NCI-H2171 (cell line): ENCODE measurements at places on chromosomes 1 and 21.

DNA sequence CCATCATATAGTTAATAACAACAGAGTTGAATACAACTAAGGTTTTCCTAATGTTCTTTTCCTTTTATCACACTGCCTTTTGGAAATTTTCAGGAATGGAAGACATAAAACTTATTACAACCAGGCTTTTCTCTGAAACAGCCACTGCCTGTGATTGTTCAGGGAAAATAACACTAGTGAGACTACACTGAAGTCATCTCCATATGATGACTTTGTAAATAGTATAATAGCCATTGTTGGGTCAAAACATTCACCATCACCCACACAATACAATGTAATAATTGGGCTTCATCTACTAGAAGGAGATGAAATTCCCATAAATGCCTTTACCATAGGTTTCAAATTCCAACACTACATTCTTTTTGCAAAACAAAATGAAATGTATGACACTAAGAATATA lies 5.0 kb downstream of the TESK2 start:
- no peak for DNase-seq

DNA sequence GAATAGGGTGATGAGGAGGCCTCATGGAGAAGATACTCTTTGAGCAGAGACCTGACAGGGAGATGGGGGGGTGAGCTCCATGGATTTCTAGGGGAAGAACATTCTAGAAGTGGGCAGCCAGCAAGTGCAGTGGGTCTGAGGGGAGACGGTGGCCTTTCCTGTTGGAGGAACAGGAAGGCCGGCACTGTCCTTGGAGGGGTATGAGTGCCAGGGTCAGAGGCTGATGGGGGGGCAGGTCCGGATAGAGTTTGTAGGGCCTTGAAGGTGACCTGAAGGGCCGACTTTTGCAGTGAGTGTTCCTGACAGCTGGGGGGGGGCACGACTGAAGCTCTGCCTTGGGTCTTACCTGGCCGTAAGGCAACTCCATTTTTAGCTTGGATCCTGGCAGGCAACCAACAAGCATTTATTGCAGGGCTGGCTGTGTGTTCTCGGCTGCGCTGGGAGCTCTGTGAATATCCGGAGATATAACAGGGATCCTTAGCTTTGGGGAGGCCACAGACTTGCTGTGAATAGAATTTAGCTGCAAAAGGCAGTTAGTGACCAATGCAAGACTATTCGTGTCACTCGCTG lies 130.6 kb downstream of the MRPS6 start:
- DNase-seq = no peak

GRCh38 chr1:215704089-215704860 lies 137.2 kb downstream of the KCTD3 start:
- no peak for DNase-seq

- DNase-seq = no peak
Observed at GRCh38 chr1:97377432-97378034, 543.3 kb downstream of the DPYD start.

DNA sequence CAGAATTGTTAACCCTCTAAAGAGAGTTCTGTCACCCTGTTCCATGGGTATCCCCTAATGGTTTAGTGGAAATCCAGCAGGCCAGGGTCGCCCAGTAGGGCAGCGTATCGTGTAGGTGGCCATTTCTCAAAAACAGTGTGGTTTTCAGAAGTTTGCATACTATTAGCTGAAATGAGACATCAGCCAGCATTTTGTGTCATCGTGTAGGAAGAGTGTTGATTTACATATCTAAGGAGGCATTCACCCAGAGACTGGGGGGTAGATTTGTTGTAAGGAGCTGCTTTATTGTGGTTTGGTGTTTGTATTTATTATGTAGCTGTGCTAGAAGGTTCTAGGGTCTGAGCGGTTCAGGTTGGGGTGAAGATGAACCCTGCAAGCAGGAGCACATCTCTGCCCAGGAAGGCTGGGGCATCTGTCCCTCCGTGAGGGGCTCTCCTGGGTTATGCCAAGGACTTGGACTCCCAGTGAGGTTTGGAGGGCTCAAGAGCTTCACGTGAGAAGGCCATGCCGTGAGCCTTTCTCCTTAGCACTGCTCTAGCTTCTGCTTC lies 174.4 kb downstream of the PGBD5 start:
- DNase-seq = no peak

DNA sequence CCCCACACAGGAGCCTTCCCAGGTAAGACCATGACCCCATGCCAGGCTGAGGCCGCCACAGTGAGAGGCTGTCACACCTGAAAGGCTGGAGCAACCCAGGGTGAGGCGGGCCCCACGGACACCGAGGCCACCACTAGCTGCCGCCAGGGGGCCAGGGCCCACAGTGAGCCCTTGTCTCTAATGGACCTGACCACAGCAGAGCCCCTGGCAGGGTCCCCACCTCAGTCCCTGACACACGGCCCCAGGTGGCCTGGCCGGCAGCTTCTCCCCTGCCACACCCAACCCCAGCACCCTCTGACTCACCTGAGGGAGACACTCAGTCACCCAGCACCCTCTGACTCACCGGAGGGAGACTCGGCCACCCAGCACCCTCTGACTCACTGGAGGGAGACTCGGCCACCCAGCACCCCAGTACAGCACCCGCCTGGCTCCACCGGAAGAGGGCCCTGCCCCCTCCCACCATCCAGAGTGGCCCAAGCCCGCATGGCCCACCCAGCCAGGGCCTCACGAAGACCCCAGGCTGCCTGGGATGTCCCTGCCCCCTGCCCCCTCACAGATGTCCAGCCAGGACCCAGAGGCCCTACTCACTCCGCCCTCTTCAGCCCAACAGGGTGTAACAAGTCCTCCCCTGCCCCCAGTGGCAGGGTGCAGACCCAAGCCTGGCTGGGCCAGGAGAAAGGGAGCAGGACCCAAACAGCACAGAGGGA lies 4.4 kb downstream of the DVL1 start:
- no peak for DNase-seq

GRCh38 chr1:22246755-22247480 lies 104.0 kb upstream of the WNT4 start:
- DNase-seq = no peak

- DNase-seq = no peak
Observed at GRCh38 chr21:34974162-34974981, 74.7 kb downstream of the RUNX1 start.

DNA sequence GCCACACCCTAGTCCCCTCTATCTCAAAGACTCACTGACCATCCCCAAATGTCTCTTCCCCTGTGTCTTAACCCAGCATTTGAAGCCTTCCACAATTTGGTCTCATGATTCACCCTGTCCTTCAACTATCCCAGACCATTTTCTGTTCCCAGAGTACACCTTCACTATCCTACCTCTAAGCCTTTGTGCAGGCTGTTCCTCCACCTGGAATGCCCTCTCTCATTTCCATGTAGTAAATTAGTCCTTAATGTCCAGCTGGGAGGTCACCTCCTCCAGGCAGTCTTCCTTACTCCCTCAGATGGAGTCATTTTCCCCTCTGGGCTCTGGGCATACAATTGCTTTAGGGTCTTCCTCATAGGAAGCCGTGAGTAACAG lies 31.1 kb upstream of the EPB41 start:
- DNase-seq = no peak

DNA sequence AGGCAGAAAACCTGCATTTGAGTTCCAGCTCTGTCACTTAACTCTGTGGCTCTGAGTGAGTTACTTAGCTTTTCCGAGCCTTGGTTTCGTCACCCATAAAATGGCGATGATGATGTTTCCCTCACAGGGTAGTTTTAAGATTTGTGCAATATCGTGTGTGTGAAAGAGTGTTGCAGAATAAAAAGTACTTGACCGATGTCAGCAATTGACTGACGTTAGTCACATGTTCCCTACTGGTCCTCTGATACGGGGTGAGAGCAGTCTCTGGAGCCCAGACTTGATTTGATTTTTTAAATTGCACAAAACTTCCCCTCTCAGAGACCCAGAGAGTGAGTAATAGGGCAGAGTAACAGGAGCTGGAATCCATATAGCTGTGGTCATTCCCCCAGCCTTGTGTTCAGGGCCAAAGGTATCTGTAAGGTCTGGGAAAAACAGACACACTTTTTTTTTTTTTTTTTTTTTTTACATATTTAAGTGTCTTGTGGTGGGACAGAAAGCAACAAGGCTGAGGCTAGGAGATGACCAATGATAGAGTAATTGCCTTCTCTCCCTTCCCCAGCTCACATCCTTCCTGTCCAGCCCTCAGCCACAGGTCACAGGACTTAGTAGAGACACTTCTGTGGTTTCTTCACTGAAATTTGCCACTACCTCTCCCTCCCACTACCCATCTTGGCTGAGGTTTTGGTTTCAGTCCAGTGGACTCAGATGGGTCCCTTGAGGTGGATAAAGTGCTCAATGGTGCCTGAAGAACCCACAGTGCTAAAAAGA lies 2.0 kb downstream of the FCER1G start:
- DNase-seq = no peak

- no peak for DNase-seq
Observed at GRCh38 chr1:65948609-65949229, 156.0 kb downstream of the PDE4B start.

DNA sequence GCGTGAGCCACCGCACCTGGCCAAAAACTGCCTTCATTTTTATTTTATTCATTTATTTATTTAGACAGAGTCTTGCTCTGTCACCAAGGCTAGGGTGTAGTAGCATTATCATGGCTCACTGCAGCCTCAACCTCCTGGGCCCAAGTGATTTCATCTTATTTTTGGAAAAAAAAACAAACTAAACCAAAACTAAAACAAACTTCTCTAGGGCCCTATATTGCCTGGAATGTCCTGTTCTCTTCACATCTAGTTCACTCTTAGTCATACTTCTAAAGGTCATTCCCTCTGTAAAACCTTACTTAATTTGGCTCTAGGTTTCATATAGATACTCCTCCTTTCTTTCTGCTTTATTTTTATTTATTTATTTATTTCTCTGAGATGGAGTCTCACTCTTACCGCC lies 15.6 kb downstream of the RPS27 start:
- no peak for DNase-seq

DNA sequence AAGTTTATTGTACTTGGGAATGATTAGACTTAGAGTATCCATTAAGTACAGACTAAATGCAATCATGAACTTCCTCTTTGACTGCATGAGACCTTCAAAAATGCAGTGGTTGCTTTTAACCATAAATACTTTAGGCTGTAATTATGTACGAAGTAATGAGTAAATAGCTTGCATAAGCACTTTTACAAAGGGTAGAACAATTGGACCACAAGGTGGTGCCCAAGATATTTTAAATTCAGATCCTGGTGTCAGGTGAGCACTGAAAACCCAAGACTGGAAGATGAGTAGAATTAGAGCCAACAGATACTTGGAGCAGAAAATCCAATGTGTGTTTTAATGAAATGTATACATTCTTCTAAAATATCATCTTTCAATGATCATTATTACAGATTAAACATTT lies 43.4 kb upstream of the RHOU start:
- DNase-seq = peak; percentile 24

DNA sequence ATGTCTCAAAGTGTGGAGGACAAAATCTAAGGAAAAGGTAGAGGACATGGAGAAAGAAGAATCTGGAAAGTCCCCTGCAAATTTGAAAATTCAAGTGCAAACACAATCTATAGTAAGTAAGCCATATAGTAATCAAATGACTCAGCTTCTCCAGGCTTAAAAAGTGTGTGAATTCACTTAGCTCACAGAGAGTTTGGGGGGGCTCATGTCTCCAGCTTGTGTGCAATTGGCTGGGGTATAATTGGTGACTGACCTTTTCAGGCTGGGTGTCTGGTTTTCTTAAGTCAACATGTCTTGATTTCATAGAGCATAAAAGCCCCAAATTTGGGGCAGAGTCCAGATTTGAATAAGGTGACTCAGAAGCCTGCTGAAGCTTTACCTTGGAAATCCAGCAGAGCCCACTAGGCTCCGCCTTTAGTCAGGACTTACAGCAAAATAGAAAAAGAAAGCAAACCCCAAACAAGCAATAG lies 8.6 kb downstream of the CLDN14 start:
- DNase-seq = no peak

DNA sequence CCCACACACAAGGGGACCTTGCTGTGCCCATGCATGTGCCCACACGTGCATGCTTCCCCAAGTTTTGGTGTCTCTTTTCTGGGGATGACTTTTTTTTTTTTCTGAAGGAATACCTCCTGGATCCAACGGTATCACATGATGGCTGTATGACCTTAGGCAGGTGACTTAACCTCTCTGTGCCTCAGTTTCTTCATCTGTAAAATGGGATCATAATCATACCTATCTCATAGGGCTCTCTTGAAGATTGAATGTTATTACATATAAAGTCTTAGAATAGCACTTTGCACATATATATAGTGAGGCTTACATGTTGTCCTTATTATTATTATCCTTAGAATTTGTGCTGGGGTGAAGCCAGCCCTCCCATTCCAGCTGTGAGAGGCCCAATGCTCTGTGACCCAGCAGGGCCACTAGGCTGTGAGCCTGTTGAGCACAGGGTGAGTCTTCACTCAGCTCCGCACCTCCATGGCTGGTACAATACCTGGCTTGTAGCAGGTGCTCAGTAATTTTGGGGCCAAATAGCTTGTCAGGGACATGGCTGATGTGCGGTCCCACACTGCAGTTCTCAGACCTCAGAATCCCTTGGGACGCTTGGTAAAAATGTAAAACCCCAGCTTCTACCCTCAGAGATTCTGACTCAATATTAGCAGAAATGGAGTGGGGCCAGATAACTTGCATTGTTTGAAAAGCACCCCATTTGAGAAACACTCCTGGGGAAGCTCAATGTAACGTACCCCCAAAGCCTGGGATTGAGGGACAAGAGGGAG lies 20.6 kb downstream of the STUM start:
- DNase-seq = no peak

GRCh38 chr1:165884690-165885304 lies 57.4 kb downstream of the UCK2 start:
- DNase-seq = no peak

DNA sequence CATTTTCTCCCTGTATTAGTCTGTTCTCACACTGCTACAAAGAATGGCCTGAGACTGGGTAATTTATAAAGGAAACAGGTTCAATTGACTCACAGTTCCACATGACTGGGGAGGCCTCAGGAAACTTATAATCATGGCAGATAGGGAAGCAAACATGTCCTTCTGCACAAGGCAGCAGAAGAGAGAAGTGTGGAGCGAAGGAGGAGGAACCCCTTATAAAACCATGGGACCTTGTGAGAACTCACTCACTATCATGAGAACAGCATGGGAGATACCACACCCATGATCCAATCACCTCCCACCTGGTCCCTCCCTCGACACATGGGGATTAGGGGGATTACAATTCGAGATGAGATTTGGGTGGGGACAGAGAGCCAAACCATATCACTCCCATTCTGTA lies 35.2 kb upstream of the EEIG2 start:
- DNase-seq = no peak

DNA sequence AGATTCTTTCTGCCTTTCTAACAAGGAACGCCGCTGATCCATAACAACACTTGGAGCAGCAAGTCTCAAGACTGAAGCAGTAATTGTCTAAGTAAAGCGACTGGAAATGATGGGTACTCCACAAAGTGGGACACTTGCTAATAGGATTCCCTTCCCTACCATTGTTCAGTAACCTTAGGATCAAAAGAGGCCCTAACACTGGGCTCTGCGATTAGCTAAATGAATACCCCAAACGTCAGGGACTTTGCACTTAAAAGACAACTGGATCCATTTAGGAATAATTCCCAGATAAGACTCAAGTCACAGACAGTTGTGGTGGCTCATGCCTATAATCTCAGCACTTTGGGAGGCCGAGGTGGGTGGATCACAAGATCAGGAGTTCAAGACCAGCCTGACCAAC lies 221.9 kb upstream of the FGGY start:
- DNase-seq = no peak
